NCI-H1930 (cell line): ENCODE measurements at places on chromosomes 1 and 21.

GRCh38 chr1:14094611-14095400 lies 394.8 kb downstream of the PRDM2 start:
- peak; percentile 65 for DNase-seq

DNA sequence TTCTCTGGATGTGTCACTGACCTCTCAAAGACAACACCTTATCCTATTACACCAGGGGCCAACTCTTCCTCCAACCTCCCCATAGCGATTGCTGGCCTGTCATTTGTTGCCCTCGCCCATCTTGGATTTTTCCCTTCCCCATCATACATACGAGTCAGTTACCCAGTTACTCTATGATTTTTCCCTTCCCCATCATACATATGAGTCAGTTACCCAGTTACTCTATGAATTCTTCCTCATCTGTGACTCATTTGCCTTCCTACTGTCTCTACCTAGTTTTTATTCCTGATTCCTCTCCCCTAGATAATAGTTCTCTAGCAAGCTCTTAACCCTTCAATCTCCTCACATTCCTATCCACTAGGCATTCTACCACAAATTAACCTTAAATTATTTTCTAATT lies 178.8 kb downstream of the NR5A2 start:
- no peak for DNase-seq

- no peak for DNase-seq
Observed at GRCh38 chr1:248906753-248907661, 972 bp downstream of the PGBD2 start.

- no peak for DNase-seq
Observed at GRCh38 chr1:247415423-247416361, at the start of gene NLRP3. TSS of gene NLRP3 (plus strand) at chr1:247416173. CDS start at chr1:247418801, 2,628 bp downstream.

DNA sequence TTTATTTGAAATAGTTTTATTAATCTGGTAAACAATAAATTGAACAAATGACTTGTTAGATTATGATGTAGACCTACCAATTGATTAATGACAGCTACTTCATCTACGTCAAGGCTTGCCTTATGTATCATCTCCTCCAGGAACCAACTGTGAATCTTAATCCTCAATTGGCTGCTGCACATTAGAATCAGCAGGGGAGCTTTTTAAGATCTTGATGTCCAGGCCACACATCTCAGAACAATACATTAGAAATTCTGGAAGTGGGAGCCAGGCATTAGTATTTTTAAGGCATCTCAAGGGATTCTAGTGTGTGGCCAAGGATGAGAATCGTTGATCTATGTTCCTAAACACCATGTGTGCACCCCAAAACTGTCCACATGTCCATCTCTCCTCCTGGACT lies 52.0 kb upstream of the LYPLAL1 start:
- no peak for DNase-seq

GRCh38 chr1:212700892-212701819 lies 1.5 kb upstream of the BATF3 start:
- no peak for DNase-seq

- no peak for DNase-seq
Observed at GRCh38 chr1:39676948-39677548, 5.1 kb upstream of the NT5C1A start.

GRCh38 chr21:37787456-37787855 lies 128.8 kb downstream of the KCNJ6 start:
- no peak for DNase-seq

GRCh38 chr1:116916002-116916401 lies 6.3 kb downstream of the PTGFRN start:
- no peak for DNase-seq

GRCh38 chr1:83787246-83787998 lies 211.5 kb downstream of the TTLL7 start:
- DNase-seq, result no peak

DNA sequence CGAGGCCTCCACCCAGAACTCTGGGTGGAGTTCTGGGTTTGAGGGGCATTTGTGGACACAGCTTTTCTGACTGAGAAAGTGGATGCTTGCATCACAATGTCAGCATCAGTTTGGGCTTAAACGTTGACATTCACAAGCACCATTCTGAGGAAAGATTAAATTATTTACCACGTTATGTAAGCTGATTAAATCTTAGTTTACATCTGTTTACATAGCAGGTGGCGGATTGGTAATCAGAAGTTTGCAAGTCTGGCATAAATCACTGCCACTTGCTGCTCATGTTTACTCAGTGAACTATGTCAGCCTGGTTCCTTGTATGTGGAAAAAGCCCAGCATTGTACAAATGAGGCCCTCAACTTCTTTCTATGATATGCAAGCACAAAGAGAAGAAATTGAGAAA lies 310.1 kb downstream of the PAPPA2 start:
- DNase-seq, result no peak

DNA sequence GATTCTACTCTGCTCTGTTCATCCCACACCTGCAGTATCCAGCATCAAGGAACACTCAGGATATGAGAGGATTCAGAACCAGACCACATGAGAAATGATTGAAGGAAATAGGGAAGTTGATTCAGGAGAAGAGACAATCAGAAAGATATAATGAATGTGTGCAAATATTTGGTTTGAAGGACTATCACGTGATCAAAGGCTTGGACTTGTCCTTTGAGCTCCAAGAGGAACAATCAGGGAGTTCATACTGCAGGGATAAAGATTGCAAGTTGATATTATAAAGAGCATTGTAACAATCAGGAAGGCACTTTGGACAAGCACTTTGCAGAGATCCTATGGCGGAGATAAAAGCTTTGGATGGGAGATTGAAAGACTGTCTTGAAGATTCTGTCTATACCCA lies 13.9 kb upstream of the PIGM start:
- no peak for DNase-seq

GRCh38 chr1:37493336-37494098 lies 19.1 kb downstream of the ZC3H12A start:
- DNase-seq, result no peak

DNA sequence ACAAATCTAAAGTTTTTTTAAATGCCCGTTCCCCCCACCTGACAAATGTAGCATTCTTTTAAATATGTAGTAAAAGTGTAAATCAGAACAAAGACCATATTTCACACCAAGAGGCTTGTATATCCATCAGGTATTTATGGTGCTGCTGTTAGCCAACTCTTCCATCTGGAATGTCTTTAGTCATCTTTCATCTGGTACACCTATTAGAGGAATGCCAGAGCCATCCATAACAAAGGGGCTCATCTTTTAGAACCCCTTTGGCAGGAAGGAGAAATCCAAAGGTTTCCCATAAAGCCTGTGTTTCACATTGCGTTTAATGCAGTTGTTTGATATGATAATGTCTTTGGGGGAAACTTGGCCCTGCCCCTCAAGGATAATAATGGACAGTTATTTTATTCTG lies 79.3 kb upstream of the C1orf87 start:
- no peak for DNase-seq

DNA sequence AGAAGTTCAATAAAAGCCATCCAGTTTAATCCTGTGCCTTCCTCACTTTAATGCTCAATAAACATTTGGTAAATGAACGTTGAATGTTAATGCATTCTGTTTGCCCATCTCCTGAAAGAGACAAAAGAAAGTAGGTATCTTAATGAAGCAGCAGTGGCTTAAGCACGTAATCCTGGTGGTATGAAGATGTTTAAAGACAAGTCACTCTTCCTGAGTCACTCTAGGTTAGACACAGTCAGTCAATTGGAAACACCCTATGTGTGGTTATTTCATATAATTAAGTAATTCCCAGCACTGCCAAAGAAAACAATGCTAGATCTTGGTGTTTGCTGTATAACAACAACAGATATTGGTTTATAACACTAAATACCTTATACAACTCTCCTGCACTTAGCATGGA lies 334.0 kb upstream of the FMN2 start:
- no peak for DNase-seq

- no peak for DNase-seq
Observed at GRCh38 chr21:27528697-27529096, 561.8 kb upstream of the ADAMTS5 start.

- DNase-seq, result no peak
Observed at GRCh38 chr1:69295265-69295664, 272.5 kb upstream of the LRRC7 start.

GRCh38 chr1:56397409-56397808 lies 182.0 kb downstream of the PLPP3 start:
- no peak for DNase-seq

DNA sequence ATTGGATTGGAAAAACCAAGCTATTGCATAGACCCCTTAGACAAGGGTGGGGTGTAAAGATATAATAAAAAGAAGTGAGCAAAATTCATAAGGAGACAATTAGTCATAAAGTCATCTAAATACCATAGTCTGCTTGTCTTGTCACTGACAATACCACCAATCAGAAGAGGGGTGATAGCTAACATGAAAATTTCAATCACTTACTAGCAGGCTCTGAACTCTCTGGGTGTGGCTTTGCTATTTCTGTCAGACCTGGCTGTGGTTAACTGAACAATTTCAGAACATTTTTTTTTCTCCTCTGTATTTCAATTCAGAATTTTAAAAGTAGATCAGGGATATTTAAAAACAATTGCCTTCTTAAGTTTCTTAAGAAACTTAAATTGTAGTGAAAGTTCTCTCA lies 158.5 kb upstream of the PRMT6 start:
- no peak for DNase-seq

- DNase-seq, result no peak
Observed at GRCh38 chr1:9069326-9070100, at the start of gene SLC2A5. TSS of gene SLC2A5 (minus strand) at chr1:9069635. CDS start at chr1:9069536, 99 bp downstream.

DNA sequence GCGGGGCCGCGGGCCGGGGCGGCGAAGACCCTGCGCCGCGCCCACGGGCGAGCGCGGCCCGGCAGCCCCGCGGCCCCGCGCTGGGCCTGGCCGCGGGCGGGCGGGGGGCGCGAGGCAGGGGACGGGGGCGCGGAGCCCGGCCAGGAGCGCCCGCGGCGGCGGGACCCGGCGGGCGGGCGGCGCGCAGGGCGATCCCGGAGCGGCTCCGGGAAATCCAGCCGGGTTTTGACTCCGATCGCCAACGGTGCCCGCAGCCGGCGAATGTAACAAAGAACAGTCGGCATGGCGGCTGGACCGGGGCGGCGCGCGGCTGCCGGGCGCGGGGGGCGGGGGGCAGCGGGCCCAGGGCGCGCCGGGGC lies 334 bp downstream of the PRDM15 start:
- peak; percentile 52 for DNase-seq

DNA sequence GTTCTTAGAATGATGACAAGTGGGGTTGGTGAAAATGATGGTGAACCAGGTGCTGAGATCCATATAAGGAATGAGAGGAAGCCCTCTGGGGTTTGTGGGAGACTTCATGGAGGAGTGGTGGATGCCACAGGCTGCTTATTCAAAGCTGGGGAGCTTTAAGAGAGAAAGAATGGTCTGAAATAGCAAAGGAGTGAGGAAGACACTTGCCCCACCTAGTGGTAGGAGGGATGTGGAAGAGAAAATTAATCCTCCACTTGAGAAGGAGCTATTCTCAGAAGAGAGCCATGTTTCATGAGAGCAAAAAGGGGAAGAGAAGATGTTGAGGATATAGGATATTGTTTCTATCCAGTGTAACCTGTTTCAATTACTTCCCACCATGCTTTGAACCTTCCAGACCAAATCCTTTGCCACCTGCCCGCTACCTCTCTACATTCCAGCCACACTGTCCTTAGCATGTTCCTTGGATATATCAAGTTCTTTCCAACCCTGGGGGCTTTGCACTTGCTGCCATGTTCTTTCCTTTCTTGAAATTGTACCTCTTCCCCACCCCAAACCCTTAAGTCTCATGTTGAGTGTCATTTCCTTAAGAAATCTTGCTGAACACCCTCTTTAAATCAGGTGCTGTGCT lies 19.6 kb upstream of the ZNF648 start:
- no peak for DNase-seq

DNA sequence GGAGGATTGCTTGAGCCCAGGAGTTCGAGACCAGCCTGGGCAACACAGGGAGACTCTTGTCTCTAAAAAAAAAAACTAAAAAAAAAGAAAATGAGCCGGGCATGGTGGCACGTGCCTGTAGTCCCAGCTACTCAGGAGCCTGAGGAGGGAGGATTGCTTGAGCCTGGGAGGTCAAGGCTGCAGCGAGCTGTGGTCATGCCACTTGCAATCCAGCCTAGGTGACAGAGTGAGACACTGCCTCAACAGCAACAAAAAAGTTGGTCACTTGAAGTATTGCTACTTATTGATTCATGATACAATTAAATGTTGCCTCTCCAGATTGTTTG lies 57.9 kb upstream of the CXADR start:
- no peak for DNase-seq

- DNase-seq, result no peak
Observed at GRCh38 chr1:183103147-183103546, 79.9 kb downstream of the LAMC1 start.

DNA sequence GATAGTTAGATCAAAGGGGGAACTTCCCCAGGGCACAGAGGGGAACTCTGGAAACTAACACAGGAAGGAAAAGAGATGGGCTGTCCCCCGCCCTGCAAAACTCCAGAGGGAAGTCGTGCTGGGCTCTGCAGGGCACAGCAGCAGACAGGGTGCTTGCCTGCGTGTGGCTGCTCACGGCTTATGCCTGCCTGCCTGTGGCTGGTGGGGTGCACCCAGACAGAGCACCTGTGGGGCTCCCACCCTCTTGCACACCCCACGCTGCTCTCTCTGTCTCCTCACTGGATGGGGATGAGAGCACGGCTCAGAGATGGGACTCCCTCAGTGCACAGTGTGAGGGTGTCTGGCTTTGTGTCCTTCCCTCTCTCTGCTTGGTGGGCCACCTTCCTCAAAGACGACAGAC lies 13.5 kb upstream of the ETV3L start:
- no peak for DNase-seq

DNA sequence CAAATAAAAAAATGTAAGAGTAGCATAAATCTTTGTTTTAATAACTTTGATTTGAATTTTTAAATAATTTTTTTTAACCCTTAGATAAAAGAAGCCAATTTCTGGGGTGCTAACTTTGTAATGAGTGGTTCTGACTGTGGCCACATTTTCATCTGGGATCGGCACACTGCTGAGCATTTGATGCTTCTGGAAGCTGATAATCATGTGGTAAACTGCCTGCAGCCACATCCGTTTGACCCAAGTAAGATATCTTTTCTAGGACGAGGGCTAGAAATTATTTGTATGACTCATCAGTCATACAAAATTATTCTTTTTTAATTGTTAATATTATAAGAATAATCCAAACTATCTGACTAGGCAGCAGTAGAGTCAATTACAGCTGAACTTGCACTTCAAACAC lies 71.2 kb downstream of the GPR161 start:
- DNase-seq, result no peak

DNA sequence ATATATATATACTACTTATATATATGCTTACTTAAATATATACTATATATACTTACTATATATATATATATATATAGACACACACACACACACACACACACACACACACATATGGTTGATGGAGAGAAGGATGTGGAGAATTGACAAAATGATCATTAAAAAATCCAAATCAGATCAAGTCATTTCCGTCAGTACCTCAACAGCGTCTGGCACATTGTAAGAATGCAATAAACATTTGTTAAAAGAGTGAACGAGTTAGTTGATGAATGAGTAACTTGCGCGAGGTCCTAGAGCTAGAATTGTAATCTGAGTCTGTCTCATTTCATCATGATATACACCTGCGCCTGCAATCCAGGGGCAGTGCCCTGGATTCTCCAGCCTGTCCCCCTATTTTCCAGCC lies 243.0 kb upstream of the MAP1LC3C start:
- DNase-seq, result no peak
